ENCODE measurements at places on chromosomes 13 and 19.

GRCh38 chr19:7933411-7933810 is 7.5 kb upstream of the CTXN1 start:
- no peak for DNase-seq

GRCh38 chr13:43543331-43543730 is 243.4 kb downstream of the ENOX1 start:
- no peak for DNase-seq

DNA sequence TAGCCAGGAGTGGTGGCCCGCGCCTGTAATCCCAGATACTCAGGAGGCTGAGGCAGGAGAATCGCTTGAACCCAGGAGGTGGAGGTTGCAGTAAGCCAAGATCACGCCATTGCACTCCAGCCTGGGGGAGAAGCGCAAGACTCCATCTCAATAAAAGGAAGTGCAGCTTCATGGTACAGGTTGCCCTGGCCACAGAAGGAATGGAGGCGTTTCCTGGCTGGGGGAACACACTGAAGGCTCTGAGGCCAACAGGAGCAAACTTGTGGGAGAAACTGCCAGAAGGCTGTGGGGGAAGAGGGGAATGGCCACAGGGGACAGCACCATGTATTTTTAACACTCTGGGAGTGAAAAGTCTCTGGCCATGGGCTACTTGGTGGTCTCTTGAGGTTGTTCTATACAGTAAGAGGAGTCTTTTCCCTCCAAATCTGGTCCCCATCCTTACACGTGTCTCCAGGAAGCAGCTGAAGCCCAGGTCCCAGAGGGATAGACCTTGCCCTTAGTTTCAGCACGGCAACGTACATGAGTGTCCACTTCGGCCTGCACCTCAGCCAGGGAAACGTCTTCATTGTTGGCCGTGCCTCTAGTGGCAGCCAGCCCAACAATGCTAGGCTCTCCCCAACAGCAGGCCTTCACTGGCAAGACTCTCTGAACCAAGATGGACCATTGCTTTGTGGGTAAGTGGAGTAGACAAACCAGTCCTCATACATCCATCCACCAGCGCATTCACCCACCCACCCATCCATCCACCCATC is 7.4 kb downstream of the MICOS13 start:
- DNase-seq: no peak

GRCh38 chr13:34357435-34358232 is 539.7 kb downstream of the RFC3 start:
- DNase-seq: no peak

GRCh38 chr13:78152415-78152814 is 233.8 kb upstream of the EDNRB start:
- DNase-seq: no peak

DNA sequence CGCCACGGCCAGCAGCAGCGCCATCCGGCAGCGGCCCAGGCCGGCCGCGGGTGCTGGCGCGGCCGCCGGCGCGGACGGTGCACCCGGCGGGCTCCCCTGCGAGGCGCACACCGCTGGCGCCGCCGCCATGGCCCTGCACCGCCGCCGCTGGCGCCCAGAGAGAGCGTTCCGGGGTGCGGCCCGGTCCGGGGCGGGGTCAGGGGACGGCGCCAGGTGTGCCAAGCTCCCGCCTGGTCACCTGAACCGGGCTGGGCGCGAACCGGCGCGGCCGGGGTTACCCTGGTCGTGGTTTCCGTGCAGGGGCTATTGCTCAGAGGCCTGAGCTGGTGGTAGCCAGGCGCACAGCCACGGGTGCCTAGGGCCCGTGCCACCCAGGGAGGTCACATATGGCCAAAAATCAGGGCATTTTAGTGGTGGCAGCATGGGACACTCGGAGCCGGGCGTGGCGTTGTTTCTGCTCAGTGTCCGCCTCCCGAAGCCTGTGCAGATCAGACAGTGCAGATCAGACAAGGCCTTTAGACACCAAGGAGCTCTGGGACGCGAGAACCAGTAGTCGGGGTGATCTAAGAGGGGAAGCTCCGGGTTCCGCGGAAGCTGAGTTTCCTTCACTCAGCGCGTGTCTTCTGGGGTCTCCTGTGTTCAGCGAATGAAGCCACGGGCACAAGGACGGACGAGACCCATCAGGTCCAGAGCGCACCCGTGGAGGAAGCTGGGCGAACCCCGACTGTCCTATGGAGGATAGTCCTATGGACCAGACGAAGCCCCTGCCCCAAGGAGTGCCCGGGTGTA is at the start of gene TMEM238:
Gene TMEM238, minus strand, starts transcription at position 162 of the 789 bp plus-strand sequence. Its CDS starts 33 bp downstream, at position 129.
- no peak for DNase-seq

Measured in activated T-helper 1 cell treated with Interleukin-2 at 50 U/mL for 16 hours (primary cell).